ENCODE measurements at places on chromosomes 11 and 22.

DNA sequence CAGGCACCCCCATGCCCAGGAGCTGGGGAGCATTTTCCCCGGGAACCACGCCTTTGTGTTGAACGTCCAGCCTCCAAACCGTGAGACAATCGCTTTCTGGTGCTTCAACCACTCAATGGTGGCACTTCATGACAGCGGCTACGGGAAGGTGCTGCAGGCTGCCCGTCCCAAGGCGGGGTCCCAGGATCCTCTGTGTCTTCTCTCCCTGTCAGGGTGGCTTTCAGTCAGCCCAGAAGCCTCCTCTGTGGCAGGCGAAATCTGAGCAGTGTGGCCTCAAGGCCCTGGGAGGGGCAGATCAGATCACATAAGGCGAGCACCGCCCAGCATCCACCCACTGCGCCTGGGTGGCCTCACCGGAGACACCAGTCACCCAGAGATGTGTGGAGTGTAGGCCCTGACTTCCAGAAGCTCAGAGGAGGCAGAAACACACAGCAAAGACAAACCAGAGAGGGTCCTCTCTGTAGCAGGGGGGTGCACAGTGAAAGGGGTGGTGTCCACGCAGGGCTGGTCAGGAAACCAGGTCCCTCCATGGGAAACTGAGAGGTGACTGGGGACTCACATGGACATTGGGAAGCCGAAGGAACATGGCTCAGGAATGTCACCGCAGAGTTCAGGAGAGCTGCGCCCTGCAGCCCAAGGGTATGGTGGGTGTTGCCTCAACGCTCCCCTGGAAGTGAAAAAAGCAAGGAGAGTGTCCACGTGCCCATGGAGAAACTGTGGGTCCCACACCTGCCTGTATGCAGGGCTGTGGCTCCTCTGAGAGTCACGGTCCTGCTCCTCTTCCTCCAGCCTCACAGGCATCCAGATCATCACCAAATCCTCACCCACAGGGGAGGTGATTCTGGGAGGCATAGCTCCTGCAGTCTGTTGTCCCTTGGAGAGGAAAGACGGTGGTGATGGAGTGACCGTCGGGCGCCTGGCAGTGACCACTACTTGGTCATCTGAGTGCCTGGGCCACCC is 1420.7 kb downstream of the TBC1D22A start:
- no peak for DNase-seq

GRCh38 chr11:27720277-27720830 is 20.1 kb upstream of the BDNF start:
- peak; percentile 40 for DNase-seq

DNA sequence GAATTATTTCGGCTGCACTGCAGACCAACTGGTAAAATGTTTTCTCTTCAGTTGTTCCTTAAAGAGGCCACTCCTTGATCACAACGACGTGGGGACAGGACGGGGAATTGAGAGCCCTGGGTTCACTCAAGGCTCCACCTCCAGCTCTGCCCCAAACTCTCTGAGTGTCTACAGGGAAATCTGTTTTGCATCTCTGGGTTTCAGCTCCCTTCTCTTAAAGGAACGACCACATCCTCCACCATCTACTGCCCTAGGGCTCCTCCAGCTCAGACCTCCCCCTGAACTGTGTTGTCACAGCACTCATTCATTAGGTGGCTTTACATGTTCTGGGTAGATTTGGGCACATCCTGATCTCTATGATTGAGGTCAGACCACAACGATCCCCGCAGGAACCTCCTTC is 5.1 kb upstream of the PPFIA1 start:
- no peak for DNase-seq

DNA sequence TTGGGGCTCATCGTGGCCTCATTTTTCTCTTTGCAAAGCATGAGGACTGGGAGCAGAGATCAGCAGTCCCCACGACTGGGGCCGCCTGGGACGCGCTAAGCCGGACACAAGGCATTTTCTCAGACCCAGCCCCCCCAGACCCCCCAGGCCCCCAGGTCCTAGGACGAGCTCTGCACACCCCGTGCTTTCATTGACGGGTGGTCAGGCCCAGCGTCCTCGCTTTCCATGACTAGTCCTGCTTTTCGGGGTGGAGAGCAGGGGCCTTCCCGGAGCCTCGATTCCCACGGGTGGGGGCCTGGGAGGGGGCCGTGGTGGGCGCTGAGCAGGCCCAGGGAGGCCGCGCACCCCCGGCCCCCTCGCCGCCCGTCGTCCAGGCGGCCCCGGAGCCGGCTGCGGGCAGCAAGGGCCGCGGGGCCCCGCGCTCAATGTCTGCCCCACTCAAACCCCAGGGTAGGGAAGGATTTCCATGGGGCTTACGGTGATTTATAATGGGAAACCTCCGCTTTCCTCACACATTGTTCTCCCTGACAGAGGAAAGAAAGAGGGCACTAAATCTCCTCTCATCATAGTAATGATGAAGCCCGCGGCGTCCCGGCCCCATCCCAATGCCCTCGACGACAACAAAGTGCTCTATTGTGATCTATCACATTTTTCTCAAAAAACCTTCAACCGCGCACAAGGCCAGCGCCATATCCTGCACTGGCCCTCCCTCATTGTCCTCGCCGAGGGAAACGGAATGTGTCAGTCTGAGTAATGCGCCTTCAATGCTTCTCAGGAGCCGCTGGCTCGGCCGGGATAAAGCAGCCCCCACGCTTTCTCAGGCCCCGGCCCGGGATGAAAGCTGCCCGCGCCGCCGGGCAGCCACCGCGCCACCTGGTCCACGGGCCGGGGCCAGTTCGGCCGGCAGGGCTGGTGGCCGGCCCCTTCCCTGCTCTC is 10.4 kb upstream of the LINC01488 start:
- DNase-seq: peak; percentile 26

DNA sequence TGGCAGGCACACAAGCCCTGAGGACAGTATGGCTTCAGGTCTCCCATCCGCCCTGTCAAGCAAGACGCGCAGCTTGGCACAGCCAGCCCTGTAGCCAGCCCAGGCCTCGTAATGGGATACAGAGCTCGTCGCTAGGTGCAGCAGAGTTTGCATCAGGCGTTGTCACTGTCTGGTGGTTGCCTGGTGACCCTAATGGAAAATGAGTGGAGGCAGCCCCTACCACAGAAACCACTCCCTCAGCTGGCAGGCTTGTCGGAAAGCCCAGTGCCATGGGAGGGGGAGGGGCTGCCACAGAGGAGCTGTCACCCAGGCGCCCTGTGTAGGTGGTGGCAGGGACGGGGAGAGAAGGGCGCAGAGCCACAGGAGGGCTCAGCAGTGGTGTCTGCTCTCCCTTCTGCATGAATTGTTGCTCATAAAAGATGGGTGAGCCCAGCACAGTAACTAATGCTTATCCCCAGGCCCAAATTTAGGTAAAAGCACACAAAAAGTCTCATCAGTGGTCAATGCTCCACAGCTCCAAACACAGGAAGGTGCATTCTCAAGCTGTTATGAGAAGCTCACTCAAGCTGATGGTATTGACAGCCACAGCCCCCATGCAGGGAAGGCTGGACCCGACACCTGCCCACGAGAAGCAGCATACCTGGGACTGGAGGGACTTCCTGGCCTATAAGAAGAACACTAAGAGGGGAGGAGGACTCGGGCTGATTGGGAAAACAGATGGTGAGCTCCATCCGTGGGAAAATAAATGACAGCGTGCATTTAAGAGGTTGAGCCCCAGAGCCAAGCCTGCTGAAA is 164.6 kb downstream of the ETS1 start:
- DNase-seq: no peak

GRCh38 chr22:37176464-37177061 is 11.5 kb downstream of the C1QTNF6 start:
- DNase-seq: no peak

GRCh38 chr22:41762980-41763779 is 37.3 kb upstream of the CCDC134 start:
- DNase-seq: no peak

GRCh38 chr11:109606256-109606655 is 184.3 kb downstream of the C11orf87 start:
- DNase-seq: no peak

GRCh38 chr22:17201285-17201945 is 17.8 kb downstream of the ADA2 start:
- DNase-seq: peak; percentile 7
